ENCODE measurements at places on chromosomes 5 and 9.

DNA sequence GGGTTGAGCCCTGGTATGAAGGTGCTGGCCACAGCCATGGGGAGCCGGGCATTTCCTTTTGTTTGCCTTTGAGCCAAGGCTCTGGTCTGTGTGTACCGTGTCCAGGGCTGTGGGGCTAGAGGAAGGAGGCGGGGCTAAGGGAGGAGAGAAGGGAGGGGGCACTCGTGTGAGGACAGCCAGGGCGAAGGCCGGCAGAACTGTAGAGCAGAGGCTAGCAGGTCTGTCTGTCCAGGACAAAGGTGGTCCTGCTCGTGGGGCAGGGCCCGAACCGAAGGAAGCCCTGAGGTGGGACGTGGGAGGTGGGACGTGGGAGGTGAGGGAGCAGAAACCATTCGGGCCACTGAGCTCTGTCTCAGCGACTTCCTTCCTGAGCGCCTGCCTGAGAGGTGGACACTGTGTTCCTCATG, 41.3 kb upstream of the TESK1 start:
- DNase-seq = no peak

DNA sequence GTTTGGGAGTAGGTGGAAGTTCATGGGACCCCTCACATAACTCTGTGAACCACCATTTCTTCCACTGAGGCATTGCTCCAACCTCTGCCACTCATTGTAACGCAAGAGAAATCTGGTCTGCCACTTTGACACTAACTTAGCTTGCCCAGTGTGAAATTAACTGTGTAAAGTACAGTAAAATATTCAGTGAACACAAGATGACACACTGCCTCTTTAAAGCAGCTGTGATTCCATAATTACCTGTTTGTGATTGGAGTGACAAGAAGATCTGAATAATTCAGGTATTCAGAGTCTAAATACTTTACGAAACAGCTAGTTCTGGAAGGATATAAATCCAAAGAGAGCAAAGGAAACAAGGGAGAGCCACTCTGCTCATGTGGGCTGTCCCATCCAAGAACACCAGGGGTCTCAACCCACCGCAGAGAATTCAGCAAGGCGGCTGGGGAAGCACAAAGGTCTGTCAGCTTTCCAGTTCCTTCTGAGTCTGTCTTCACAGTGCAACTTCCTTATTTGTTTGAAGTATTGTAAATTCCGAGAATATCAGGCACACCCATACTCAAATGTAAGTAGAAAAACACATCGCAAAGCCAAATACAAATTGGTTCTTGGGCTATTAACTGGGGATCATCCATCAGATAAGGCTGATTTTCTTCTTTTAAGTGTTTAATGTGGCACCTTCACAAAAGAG, 86.9 kb downstream of the GNAQ start:
- no peak for DNase-seq

GRCh38 chr5:9524941-9525340, 20.9 kb downstream of the SEMA5A start:
- DNase-seq = no peak

- no peak for DNase-seq
Observed at GRCh38 chr5:31853398-31854135, 214.6 kb downstream of the PDZD2 start.

DNA sequence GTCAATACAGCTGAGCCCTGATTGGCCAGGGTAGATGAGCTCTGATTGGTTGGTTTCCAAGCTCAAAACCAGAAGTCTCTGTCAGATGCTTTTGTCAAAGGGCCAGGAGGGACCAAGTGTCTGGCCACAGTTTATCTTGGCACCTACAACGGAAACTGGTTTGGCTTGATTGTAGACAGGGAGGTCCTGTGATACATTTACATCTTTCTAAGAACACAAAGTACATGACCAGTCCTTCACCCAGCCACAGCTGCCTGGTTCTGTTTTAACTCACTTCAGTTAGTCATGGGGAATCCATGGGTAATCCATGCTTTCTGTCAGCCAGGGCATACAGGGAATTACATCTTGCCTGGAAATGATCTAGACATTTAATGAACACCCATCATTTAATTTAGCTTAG, 171.2 kb downstream of the SLC12A2 start:
- DNase-seq = no peak

GRCh38 chr9:84953797-84954705, 284.5 kb downstream of the NTRK2 start:
- peak; percentile 22 for DNase-seq

GRCh38 chr5:60852940-60853339, 8.9 kb upstream of the ELOVL7 start:
- DNase-seq = no peak

DNA sequence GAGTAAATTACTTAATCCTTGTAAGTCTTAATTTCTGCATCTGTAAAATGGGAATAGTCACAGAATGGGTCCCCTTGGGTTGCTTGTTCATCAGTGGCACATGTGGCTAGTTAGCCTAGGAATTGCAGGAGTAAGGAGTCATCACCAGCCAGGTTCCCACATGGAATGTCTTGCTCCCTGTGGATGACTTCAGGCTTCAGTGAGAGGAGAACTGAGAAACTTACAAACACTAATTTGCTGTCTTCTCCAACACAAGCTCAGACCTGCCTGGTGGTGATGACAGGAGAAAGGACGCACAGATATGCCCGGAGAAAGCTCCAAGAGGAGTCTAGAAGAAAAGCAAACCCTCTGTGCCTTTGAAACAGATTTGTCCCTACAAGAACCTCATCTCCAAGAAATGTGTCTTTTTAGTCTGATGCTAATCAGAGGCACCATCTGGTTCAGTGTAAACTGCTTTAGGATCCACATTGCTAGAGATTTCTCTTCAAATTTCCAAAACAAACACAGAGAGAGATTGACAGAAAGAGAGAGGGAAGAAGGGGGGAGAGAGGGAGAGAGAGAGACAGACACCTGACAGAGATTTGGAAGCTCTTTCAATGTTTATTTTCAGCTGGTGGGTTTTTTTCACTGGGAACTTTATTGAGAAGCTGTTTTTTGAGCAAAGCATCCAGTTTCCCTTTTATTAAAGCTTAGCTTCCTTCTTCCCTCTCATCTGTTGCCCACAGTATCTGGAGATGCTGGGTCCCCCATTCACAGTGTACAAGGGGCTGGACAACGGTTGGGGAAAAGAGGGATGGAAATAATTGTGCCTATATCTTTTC, 128.3 kb downstream of the DOCK2 start:
- no peak for DNase-seq

- DNase-seq = no peak
Observed at GRCh38 chr9:131402738-131403492, 9.0 kb downstream of the PRRC2B start.

- no peak for DNase-seq
Observed at GRCh38 chr5:57069115-57069835, 104.6 kb upstream of the GPBP1 start.

- DNase-seq = no peak
Observed at GRCh38 chr5:181121675-181122561, 9.1 kb downstream of the OR2V1 start.

GRCh38 chr5:138466125-138466899, 1.0 kb downstream of the EGR1 start:
- no peak for DNase-seq

- no peak for DNase-seq
Observed at GRCh38 chr5:57128325-57128724, 45.5 kb upstream of the GPBP1 start.

GRCh38 chr9:17315341-17315740, 180.5 kb downstream of the CNTLN start:
- no peak for DNase-seq

DNA sequence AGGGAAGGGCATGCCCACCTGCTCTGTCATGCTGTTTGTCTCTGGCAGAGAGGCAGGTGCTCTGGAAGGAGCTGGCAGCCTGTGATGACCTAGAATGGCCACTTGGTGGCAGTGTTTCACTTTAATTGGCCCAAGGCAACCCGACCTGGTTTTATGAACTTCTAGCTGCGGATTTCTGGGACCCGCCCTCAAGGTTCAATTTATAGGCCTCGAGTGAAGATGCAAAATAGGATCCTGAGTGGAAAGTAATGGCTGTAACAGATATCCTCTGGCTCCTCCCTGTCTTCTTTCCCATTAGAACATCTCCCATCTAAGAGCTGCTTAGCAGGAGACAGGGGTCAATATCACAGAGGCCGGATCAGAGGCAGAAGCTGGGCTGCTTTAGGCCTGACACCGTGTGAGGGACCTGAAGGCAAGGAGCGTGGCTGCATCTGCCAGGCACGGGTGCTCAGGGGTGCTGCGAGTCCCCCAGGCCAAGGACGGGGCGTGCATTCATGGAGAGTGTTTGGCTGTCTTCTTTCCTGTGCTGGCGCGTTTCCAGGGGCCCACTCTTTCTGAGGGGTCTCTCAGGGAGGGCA, 56.7 kb upstream of the SLC28A3 start:
- DNase-seq = peak; percentile 36

DNA sequence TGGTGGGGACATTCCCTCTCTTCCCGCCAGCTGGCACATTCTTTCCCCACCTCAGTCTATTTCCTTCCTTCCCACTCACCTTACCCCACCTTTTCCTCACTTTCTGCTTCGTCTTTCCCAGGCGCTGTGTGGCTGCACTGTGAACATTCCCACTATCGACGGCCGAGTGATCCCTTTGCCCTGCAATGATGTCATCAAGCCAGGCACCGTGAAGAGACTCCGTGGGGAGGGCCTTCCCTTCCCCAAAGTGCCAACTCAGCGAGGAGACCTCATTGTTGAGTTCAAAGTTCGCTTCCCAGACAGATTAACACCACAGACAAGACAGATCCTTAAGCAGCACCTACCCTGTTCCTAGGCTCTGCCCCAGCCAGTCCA, 7.3 kb downstream of the DNAJB5 start:
- DNase-seq = no peak

DNA sequence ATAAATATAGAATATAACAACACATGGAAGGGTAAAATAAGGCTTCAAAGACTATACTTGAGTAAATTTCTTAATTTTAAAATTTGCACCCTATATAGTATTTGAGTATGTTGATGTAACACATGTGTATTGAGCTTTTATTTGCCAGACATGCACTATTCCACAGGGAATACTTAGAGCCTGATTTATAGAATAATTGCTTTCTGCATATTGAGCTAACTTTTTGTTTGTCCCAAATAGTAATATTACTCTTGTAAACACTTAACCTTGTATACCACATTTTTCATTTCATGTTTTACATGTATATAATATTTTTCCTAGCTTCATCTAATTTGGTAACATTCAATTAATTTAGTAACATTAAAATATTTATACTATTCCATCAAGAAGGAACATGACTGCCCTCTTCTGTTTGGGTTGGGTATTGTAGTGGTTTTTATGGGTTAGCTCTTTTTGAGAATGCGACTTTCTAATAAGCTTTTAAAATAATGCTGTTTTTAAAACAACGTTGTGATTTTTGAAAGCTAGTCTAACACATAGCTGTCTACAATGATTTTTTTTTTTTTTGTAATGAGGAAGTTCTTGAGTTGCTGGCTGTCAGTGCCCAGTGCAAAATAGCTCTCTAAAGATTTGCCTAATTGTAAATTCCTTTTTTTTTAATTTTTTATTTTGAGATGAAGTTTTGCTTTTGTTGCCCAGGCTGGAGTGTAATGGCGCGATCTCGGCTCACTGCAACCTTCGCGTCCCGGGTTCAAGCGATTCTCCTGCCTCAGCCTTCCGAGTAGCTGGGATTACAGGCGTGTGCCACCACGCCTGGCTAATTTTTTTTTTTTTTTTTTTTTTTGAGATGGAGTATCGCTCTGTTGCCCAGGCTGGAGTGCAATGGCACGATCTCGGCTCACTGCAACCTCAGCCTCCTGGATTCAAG, 4.8 kb downstream of the SUB1 start:
- no peak for DNase-seq

DNA sequence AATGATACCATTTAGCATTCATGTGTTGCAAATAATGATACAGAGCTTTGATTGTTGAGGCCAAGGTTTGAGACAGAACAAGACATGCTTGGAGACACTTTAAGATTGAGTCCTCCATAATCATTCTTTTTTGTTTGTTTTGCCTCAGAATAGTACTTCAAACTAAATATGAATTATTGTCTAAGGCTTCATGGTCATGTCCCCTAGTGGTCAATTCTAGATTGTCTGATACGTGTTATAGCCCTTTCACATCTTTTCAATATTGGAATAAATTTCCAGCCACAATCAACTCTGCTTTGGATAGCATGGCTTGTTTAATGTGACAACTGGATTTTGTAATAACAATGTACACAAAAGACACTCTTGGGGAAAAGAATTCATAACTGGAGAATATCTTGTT, 64.2 kb downstream of the PRLR start:
- no peak for DNase-seq

Data from Panc1 (cell line).